ENCODE measurements at places on chromosomes 2 and 18.

DNA sequence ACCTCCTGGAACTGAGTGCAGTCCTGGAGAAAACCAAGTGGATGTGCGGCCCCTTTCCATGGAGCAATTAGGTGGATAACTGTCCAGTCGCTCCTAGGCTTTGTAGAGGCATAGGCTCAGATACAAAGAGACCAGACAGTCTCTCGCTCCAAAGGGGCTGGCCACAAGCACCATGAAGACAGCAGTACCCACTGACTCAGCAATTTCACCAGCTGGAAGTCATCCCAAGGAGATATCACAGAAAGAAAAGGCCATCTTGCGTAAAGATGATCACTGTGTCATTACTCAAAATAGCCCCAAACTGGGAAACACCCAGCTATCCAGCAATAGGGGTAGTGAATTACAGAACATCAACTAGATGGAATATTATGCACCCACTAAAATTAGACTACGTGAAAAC, 161.2 kb downstream of the MSH2 start:
- no peak for DNase-seq

- no peak for DNase-seq
Measured at GRCh38 chr18:74631623-74632350, 34.1 kb downstream of the ZNF407 start.

- DNase-seq = no peak
Measured at GRCh38 chr2:179569831-179570233, 291.6 kb downstream of the ZNF385B start.

DNA sequence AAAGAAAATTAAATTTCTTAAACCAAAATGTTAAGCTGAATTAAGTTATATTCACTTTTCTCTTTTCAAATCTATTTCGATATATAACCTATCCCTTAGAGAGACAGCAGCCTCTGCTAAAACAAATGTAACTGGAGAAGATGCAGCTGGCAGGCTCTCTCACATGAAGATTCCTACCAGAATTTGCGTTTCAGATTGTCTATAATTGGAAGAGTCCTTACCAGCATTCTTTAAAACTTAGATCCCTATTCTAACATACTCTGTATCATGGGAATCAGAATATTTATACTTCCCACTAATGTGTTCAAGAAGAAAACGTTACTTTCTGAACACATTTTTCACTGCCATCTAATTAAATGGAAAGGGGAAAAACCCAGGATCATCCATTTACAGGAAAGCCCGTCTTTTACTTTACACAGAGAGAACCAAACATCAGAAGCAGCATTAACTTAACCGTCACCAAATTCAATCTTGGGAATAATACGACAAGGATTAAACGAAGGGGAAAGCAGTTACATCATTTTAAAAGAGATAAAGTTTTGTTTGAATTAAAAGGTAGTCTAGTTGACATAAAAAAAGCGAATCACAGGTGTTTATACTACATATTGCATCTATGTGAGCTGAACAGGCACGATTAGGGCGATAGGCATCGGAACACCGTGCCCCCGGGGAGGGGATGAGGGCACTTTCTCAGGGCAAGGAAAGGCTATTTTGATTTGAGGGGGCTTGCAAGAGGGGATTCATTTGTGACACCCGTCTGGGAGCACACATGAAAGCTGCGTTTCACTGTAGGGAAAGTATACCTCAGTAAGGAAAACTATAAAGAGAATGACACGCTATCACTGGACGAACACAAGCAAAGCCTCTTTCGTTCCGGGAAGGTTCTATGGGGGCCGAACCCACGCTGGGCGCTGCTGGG, 1.3 kb downstream of the PTPN2 start:
- DNase-seq = no peak

- DNase-seq = no peak
Measured at GRCh38 chr2:32271063-32271462, 6.4 kb upstream of the NLRC4 start.

GRCh38 chr2:9675415-9676351, 44.9 kb upstream of the YWHAQ start:
- peak; percentile 97 for DNase-seq

DNA sequence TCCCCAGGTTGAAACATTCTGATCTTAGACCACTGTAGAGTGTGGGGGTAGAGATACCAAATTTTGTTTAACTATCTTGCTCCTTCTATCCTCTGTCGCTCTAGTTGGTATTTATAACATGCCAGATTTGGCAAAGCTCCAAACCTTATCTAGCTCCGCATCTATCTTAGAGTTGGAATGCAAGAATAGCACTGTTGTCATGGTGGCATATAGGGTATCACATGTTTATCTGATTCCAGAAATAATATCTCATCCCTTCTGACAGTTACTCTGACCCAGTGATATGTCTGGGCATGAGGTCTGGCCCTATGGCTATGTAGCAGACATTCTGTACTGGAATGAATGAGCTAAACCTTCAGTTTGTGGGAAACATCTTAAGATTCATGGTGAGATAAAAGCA, 51.7 kb downstream of the CABYR start:
- no peak for DNase-seq

GRCh38 chr2:190119257-190119656, 56.7 kb upstream of the MSTN start:
- no peak for DNase-seq

GRCh38 chr2:20563833-20564232, 87.1 kb downstream of the HS1BP3 start:
- no peak for DNase-seq

DNA sequence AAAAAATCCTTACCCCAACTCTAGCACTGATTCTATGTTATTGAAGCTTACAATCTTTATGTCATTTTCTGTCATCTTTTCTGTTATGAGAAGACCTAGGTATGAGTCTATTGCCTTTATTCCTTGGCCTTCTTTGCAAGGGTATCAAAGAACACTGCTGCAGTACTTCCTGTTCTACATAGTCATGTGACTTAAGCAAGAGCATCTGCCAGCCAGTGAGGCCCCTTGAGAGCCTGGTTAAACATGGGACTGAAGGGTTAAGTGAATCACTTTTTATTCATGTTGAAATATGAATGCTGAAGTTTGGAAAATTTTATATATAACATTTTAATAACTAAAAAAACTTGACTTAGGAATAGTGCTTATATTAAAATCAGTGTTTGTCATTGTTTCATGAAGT, 844 bp upstream of the CPS1 start:
- DNase-seq = no peak
